ENCODE measurements at places on chromosomes 16 and 17.

- peak; percentile 63 for DNase-seq
Measured at GRCh38 chr17:8785547-8786413, 13.4 kb downstream of the MFSD6L start.

GRCh38 chr17:56755310-56755709, 78.4 kb downstream of the C17orf67 start:
- no peak for DNase-seq

- DNase-seq: no peak
Measured at GRCh38 chr16:12186774-12187335, 210.3 kb downstream of the SNX29 start.

DNA sequence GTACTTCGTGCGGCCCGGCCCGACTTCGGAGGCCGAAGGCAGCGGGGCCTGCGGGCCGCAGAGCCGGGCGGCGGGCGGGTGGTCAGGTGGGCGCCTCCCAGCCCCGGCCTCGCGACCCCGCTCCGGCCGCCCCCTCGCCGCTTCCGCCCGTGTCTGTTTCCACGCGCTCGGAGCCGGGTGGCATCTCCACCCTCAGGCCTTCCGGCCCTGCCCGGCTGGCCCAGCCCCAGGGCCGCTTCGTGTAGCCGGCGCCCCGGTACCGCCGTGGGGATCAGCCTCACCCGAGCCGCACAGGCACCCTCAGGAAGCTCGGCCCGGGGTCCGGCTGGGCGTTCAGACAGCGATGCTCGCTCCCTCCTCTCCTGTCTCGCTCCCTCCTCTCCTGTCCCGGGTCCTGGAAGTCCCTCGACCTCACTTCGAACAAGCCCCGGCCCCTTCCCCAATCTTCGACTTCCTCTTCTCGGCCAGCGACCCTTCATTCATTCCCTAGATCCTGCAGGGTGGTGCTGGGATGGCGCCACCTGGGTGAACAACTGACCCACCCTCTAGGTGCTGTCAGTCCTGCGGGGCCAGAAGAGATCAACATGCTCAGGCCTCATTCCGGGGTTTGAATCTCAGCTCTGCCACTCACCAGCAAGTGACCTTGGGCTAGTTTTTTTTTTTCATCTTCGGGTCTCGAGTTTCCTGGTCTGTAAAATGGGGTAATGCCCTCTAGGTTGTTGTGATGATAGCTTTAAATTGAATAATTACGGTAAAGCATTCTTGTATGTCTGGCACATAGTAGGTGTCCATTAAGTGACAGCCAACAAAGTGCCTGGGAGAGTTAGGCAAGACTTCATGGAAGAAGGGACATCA, 610 bp downstream of the VPS4A start:
- peak; percentile 63 for DNase-seq

GRCh38 chr16:19929062-19929511, 44.4 kb upstream of the GPRC5B start:
- DNase-seq: no peak

DNA sequence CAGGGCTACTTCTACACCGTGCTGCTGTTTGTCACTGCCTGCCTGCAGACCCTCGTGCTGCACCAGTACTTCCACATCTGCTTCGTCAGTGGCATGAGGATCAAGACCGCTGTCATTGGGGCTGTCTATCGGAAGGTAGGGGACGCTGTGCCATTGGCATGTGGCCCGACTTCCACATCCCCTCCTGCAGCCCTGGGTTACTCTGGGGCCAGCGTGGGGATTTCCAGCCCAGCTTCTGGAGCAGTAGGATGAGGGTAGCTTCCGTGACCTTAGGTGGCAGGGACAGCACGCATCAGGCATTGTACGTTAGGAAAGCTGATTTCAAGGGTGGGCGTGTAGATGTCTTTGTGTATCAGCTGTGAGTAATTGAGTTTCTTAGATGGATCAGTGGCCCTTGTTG, 96.5 kb downstream of the ABCC1 start:
- DNase-seq: no peak

DNA sequence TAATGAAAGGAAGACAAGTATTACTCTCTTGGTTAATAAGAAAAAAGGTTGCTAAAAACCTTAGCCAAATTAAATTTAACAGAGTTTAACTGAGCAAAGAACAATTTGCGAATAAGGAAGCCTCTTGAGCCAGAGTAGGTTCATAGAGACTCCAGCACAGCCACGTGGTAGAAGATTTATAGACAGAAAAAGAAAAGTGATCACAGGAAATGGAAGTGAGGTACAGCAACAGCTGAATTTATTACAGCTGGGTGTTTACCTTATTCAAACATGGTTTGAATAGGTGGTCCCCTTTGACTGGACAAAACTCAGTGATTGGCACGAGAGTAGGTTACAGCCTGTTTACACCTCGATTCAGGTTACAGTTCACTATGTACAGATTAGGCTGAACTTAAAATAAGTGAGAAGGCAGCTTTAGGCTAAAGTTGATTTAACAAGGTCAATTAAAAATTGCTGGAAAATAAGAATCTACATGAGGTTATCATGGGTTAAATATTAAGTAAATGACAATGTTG, 3.3 kb upstream of the CCL15 start:
- no peak for DNase-seq

- no peak for DNase-seq
Measured at GRCh38 chr16:61842666-61843065, 193.6 kb downstream of the CDH8 start.

GRCh38 chr17:57096472-57097202, 11.6 kb downstream of the AKAP1 start:
- no peak for DNase-seq

DNA sequence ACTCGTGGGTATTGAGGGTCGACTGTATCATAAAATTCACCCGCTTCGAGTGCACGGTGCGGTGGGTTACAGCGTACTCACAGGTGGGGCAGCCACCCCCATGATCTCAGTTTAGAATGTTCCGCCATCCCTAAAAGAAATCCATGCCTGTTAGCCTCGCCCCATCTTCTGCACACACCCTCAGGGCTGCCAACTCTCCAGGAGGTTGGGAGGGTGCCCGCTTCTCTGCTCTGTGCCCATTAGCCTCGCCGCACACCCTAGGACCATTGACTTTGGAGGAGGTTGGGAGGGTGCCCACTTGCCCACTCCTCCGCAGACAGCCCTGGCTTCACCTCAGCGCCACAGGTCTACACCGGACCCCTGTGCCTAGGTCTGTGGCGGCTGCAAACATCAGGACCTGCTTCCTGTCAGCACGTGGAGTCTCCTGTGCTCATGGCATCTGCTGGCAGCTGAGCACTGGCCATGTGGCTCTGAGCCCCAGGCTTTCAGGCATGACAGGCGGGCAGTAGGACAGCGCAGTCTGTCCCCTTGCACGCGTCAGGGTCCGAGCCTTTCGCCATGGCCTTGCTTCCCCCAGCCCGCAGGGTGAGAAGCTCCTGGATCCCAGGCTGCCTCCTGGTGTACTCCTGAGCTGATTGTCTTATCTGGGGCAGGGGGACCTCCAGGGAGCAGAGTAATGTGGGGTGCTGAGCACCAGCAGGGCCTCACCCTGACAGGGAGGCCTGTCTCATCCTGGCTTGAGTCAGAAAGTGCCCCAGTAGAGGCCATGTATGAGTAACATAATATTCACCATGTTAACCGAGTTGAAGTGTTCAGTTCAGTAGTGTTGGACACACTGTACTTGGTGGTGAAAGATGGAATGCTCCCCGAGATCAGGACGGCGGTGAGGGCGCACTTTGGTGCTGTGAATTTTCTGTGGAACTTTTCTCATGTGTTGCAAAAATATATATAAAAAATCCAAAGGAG, 21.9 kb downstream of the NME3 start:
- no peak for DNase-seq

DNA sequence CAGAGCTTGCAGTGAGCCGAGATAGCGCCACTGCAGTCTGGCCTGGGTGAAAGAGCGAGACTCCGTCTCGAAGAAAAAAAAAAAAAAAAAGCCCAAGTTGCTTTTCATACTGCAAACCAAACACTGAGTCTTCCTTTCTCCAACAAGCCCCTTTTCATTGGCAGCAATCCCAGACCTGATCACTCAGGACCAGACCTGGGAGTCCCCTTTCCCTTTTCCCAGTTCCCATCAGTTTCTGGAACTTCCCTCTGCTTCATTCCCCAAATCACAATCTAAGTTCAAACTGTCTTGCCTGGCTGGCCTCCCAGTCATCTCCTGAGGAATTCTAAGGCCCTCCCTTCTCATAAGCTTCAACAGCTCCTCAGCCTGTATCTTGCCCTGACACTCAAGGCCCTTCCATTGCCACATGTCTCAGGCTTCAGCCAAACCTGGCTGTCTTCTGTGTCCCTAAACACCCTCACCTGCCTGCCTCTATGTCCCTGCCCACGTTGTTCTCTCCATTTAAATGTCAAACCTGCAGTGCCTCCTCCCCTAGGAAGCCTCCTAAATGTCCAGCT, 11.8 kb upstream of the PHF12 start:
- DNase-seq: no peak

DNA sequence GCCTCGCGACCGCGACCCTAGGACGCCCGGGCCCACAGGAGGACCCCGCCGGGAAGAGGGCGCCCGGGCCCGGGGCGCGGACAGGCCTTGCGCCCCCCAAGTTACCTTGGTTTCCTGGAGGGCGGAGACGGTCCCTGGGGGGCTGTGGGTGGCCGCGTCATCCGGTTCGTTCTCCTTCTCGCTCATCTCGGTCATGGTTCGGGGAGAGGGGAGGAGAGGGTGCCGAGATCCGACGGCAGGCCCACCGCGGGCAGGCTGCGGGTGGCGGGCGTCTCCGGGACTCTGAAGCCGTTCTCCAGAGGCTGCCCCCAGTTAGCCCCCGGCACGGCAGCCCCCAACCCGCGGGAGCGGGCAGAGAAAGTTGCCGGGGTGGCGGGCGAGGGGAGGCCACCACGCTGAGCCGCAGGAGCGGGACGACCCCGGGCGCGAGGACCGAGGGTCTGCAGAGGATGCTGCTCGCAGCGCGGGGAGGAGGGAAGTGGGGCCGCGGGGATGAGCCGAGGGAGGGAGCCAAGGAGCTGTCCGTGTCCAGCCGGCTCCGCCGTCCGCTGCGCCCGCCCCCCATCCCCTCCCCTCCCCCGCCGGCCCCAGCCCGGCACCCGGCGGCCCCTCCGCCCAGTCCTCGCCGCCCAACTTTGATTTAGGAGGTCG, at the start of gene STAC2:
TSS of gene STAC2 (minus strand) at position 638 of the 651 bp plus-strand sequence. CDS start at position 195, 443 bp downstream.
- DNase-seq: no peak

- DNase-seq: no peak
Measured at GRCh38 chr17:57853695-57854094, 3.9 kb upstream of the MRPS23 start.

DNA sequence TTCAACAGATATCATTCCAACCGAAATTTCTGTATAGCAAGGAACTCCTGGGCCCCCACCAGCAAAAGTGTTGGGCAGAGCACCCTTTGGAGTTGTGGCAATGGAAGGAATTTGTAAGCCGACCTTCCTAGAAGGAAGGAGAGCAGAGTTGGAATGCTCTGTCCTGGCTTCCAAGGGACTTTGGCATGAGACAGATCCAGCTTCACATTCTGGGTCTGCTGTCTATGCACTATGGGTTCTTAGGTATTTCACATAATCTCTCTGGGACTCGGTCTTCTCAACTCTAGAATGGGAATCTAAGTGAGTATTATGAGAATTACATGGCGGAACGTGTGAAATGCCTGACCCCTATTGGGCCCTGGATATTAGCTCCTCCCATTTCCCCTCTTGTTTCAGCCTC, 63.2 kb upstream of the MARCHF10 start:
- no peak for DNase-seq

DNA sequence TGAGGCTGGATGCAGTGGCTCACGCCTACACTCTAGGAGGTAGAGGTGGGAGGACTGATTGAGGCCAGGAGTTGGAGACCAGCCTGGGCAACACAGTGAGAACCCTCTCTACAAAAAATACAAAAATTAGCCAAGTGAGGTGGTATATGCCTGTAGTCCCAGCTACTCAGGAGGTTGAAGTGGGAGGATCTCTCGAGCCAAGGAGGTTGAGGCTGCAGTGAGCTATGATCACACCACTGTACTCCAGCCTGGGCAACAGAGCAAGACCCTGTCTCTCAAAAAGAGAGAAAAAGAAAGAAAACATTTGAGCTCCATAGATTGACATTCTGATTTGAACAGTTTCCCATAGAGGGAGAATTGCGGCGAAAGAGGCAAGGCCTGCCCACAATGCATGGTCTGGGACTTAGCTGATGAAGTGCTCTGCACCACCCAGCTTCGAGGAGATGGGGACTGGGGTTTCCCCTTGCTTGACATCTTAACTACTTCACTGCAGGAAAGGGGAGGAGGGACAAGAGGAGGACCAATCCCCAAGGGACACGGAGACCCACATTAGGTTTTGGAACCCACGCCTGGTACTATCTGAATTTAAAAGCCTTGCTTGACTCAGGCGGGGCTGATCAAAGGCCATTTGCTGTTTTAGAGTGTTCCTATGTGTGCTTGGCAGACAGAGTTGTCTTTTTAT, 21.7 kb downstream of the MSI2 start:
- no peak for DNase-seq

DNA sequence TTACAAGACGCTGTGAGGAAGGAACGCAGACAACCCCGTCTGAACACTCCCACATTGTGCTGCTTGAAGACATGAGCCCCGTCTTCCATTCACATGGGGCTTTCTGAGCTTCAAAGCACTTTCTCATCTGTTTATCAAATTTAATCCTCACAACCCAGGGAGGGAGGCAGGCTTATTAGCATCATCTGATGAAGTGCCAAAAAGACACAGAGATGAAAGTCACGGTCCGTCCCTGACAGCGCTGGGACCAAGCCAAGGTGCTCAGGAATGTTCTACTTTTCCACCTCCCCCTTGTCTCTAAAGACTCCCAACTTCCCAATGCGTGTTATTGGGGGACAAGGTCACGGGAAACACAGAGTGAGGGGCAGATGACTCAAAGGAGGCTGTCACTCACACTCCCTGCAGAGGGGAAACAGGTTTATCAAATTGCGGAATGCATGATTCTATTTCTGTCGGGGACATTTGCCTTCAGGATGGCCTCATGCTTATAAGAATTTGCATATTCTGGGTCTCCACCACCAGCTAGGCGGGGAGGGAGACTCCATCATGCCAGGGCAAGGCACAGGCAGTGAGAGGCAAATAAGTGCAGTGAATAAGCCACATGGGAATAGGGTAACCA, 10.7 kb downstream of the XYLT1 start:
- no peak for DNase-seq

DNA sequence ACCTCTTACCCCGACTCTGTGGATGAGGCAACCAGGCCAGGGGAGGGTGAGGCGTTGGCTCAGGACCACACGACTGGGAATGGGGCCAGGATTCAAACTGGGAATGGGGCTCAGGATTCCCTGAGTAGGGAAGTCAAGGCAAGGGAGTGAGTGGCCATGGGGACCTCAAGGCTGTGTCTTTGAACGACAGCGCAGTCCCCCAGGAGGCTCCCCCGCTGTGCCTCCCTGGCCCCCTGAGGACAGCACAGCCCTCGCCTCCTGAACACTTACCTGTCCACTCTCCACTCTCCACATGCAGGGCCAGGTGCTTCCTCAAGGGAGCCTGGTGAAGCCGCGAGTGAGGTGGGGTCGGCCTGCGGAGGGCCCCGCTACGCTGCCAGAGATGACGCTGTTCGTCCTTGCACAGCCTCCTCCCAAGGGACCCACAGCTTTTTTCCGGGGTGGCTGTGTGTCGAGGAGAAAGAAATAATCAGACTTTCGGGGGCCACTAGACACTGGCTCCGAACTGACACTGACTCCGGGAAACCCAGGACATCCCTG, 6.9 kb downstream of the ZNF469 start:
- no peak for DNase-seq

- DNase-seq: no peak
Measured at GRCh38 chr17:55524440-55525220, 13.4 kb upstream of the SMIM36 start.
